A549 treated with GW870086 at 1 μM for 4 hours (cell line): ENCODE measurements at places on chromosomes 4 and X. TPM values are rescaled to one million over a fixed set of nuclear protein-coding genes. Genes with fewer than 3 reads are reported as not detected.

SCD5 gene
- total RNA-seq = 6.0 to 8.8 TPM (median 7.4 TPM) in 5 replicates

GYG2 gene
- total RNA-seq = 3.7 to 4.9 TPM (median 4.6 TPM) in 5 replicates

HMGN5 gene
- 1.7 to 3.5 TPM (median 2.8 TPM) in 5 replicates for total RNA-seq

IL1RAPL1 gene
- not detected in 5 replicates for total RNA-seq

DCHS2 gene
- 0.03 TPM in 1 of 5 replicates, not detected in the others for total RNA-seq

COQ2 gene
- total RNA-seq = 16.5 to 21.5 TPM (median 19.2 TPM) in 5 replicates

FGA gene
- 16.4 to 22.7 TPM (median 17.4 TPM) in 5 replicates for total RNA-seq

CXCL6 gene
- total RNA-seq = not detected in 5 replicates

SH3BGRL gene
- total RNA-seq = 38.5 to 55.5 TPM (median 47.2 TPM) in 5 replicates

ASMT gene
- total RNA-seq = 0.30 to 0.58 TPM (median 0.43 TPM) in 4 of 5 replicates, not detected in the other

NALF2 gene
- 5.1 to 6.3 TPM (median 5.5 TPM) in 5 replicates for total RNA-seq

ITM2A gene
- total RNA-seq = 0.21 TPM in 1 of 5 replicates, not detected in the others

PAK3 gene
- 0.14 TPM in 1 of 5 replicates, not detected in the others for total RNA-seq
